ENCODE measurements at places on chromosomes 12 and 14.

GRCh38 chr14:96270565-96271420, 14.8 kb downstream of the BDKRB1 start:
- DNase-seq: no peak

GRCh38 chr14:70901269-70901668, 6.0 kb upstream of the PCNX1 start:
- DNase-seq: no peak

- no peak for DNase-seq
Observed at GRCh38 chr14:26963711-26964110, 365.9 kb upstream of the NOVA1 start.

- no peak for DNase-seq
Observed at GRCh38 chr12:9634177-9634803, 26.6 kb upstream of the KLRB1 start.

DNA sequence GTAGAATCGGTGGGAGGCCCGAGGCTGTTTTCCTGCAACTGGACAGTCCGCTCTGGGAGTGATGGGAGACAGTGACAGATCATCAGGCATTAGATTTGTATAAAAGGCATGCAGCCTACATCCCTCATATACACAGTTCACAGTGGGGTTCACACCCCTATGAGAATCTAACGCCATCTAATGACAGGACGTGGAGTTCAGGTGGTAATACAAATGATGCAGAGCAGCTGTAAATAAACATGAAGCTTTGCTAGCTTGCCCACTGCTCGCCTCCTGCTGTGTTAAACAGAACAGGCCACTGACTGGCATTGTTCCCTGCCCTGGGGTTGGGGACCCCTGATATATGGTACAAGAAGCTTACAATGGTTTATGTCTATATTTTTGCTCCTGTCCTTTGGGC, 179.0 kb downstream of the LRFN5 start:
- no peak for DNase-seq

- no peak for DNase-seq
Observed at GRCh38 chr14:105255021-105255507, 6.7 kb downstream of the BTBD6 start.

DNA sequence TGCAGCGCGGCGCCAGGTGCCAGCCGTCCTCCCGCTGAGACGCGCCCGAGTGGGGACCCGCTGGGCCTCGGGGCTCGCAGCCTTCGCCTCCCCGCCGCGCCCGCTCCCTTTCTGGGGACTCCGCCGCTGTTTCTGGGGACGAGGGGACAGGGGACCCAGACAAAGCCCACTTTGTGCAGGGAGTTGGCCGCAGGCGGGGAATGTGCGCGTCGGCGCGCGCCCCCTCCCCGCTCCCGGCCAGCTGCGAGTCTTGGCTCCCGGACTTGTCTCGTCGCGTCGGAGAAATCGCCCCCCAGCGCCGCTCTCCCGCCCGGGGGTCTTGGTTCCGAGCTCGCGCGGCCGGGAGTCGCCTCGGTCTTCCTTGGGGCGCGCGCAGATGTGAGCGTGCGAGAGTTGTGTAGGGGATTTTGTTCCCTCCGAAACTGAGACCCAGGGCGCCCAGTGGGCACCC, 717 bp downstream of the VASH1 start:
- DNase-seq: no peak

GRCh38 chr14:31337331-31337730, 83.0 kb downstream of the HEATR5A start:
- DNase-seq: no peak

DNA sequence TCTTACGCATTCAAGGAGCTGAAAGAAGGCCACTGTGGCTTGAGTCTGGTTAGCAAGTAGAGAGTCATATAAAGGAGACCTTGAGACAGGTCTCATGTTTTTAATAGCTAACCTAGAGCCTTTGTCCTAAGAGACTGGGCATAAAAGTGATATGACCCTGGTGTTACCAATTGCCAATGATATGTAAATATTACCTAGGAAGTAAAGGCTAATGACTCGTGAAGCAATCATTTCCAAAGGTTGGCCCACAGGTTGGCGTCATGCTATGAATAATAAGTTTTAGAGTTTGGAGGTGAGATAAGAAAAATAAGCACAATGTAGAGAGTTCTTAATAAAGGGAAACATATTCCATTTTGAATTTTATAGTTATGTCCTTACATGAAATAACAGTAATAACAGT, 116.6 kb upstream of the PLEKHA5 start:
- no peak for DNase-seq

Data from urinary bladder (tissue), 4 donors.